ENCODE measurements at places on chromosomes 12 and 14.

GRCh38 chr12:75759842-75760572, 248.6 kb upstream of the KRR1 start:
- no peak for DNase-seq

GRCh38 chr12:66210840-66211239, 21.8 kb downstream of the IRAK3 start:
- no peak for DNase-seq

GRCh38 chr12:81992461-81992860, 233.3 kb upstream of the PPFIA2 start:
- DNase-seq: no peak

DNA sequence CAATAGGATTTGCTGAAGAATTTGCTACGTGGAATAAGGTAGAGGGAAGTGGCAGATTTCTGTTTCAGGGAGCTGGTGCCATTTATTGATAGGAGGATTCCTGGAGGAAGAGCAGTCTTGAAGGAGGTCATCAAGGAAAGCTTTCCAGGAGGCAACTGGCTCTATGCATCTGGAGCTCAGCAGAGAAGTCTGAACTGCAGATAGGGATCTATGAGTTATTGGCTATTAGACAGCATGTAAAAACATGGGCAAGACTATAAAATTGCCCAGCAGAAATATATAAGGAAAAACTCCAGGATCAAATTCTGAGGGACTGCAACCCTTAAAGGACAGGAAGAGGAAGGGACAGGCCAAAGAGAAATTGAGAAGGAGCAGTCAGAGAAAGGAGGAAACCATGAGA, 8.9 kb upstream of the RAP1B start:
- DNase-seq: no peak

DNA sequence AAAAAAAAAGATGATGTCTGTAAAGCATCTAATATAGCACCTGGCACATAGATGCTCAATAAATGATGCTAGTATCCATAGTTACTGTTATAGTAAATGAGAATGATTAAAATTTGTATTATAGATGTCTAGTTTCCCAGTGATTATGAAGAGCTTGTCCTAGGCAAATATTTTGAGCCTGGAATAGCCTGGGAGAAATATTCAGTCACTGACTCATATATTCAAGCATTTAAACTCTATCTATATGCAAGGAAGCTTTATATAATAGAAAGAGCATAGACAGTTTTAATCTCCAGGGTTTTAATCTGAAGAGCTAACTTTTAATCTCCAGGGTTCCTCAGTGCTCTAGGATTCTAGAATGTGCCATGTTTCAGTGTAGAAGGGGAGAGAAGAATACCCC, 91.5 kb upstream of the VASH1 start:
- no peak for DNase-seq

- no peak for DNase-seq
Measured at GRCh38 chr12:120960657-120961056, 17.7 kb upstream of the HNF1A start.

DNA sequence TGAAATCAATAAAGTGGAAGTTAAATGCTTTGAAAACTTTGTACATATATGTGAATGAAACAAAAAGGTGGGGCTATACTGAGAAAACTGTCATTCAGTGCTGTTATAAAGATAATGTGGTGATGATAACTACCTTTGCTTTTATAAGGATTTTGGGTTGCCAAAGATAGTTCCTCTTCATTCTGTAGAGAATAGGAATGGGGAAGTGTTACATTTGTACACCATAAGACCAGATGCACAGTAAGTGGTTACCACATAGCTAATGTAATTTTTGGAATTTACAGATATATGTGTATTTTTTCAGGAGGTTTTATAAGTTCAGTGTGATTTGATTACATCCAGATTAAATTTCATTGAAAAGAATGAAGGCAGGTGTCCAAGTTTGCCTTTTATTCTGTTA, 18.1 kb downstream of the RAB21 start:
- no peak for DNase-seq

DNA sequence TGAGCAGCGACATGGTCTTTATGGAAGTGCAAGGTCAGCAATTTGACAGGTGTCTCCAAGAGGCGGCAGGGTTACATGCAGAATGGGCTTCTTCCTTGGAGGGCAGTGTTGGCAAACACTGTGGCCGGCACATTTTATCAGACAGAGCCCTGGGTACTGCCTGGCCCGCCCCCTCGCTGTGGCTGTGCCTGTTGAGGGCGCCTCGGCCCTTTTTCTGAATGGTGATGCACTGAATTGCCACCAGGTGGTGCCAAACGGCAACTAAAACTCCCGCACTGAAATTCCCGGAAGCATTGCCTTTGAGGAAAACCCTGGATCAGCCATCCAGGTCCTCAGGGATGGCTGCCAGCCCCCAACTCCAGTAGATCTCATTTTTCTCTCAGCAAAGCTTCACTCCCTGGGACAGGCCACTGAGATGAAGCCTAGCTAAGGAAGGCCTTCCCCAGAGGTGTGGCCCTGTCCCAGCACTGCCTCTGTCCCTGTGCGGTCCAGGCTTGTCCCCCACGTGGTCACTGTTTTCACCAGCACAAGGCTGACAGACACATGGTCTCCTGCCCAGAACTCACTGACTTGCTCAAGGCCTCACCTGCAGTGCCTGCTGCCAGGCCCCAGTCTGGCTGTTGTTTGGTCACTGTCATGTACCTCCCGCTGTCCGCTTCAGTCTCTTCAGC, 73.6 kb downstream of the TESC start:
- peak; percentile 23 for DNase-seq

DNA sequence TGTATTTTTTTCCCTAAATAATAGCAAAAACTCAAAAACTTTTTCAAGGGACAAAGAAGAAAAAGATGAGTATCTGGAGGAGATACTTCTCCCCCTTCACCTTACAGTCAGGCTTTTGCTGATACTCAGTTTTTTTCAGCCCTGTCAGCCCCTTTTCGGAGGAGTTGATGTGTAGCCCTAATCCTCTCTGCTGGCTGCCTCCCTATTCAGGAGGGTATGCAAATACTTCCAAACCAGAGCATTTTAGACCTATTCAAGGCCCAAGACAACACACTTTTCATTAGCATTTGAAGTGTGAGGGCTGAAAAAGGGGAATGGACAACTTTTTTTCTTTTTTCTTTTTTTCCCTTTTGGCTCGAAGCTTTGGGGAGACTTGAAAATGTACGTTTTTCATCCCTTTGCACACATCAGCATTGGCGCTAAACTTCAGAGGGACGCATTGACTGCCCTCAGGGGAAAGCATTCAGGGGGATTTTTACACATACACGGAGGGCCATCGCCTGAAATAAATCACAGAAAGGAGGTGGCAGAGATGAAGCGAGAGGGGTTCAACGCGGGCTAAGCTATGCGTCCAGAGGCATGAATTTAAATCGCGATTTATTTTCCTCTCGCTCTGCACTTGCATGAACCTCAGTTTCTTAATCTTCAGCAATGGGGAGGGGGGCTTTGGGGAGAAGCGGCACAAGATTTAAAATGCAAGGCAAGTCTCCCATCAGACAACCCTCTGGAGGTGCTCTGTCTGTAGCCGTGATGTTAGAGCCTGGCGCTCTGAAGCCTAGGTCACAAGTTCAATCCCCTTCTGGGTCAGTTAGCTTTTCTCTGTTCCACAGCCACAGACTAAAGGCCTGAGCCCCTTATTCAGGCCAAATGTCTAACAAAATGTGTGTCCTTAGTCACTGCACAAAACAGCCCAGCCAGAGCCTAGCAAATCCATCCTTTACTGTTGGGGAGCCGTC, 86.3 kb downstream of the ASCL1 start:
- DNase-seq: no peak

GRCh38 chr14:29078810-29079522, 312.4 kb downstream of the FOXG1 start:
- DNase-seq: no peak

DNA sequence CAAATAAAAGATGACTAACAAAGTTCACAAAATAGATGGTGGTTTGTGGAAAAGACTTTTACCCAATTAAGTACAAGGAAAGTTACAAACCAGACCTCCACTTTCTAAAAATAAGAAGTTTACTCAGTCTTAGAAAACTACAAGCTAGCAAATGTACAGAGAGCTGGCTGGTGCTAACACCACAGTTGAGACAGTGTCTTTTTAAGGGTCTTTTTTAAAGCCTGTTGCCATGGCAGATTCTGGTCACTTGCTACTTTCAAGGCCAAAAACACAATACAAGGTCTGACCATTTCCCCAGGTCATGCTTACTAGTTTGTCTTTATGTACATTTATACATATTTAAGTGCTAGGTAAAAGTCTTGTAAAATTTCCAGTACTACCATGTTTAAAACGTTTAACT, 2.4 kb downstream of the BTG1 start:
- no peak for DNase-seq

DNA sequence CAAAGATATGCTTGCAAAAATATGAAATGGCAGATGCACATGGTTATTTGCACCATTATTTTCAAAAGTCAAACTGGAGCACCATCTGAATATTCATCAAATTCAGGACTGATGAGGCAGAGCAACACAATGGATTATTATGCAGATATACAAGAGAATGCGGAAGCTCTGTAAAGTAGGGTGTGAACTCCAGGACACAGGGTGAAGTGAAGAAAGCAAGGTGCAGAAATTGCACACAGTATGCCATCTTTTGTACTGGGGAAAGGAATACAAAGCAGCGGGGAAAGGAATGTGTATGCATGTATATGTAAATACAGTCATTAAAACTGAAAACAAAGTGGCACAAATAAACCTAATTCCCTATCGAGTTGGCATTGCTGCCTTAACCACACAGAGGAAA, 22.7 kb upstream of the CLEC4E start:
- DNase-seq: no peak

DNA sequence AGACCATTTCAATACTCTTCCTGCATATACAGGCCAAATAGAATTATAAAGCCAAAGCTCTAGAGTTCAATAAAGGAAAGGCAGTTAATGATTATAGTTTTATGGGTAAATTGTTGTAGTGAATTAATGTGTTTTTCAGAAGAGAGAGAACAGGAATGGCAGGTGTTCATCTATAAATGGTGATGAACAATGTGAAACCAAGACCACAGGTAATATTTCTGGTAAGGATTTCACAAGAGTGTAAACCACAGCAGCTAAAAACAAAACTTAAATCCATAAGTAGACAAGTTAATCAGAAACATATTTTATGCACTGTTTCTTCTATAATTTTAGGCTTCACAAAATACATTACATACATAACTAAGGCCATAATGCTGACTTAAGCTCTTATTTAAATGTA, 204.4 kb downstream of the SYT1 start:
- no peak for DNase-seq

DNA sequence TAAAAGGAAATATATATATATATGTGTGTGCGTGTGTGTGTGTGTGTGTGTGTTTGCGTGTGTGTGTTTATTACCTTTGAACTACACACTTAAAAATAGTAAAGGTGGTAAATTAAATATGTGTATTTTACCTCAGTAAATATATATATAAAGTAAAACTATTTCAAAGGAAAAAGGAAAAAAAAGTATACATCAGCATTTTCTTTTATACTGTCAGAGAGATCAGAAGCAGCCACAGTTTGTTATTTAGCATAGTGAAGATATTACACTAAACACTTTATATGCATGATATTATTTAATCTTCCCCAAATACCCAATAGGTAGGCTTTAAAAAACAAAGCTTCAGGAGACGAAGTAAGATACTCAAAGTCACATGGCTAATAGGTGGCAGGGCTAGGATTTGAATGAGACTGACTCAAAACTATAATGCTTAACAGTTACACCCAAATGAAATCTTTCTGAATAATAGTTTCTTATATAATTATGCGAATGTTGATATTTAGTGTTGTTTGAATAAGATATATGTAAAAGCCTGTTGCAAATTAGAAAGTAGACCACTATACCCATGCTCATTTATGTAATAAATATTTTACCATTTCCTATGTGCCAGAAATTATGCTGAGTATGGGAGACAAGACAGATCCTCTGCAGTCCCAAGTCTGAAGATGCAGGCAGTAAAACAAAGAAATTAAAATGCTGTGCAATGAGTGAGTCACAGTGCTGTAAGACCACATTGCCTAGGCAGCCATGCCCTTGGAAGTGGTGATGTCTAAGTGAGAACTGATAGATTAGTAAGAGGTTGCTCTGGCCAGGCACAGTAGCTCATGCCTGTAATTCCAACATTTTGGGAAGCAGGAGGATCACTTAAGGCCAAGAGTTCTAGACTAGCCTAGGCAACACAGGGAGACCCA, 66.1 kb downstream of the PDZRN4 start:
- DNase-seq: no peak

GRCh38 chr14:54782751-54783659, 119.6 kb downstream of the GCH1 start:
- peak; percentile 15 for DNase-seq

- no peak for DNase-seq
Measured at GRCh38 chr14:37708481-37708880, 113.1 kb downstream of the TTC6 start.

DNA sequence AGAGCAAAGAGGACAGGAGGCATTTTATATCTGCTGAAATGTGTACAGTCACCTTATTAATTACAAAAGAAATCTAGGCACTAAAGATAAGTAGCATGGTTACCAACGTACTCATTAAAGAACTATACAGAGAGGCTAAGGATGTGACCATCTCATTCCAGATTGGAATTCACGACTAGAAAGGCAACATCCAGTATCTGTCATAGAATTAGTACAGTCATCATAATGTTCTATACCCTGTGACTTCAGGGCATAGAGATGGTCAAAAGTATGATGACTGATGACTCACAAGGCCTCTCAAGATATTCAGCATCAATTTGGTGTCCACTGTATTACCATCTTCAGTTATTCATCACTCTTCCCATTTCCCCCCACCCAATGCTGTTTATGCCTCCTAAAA, 144.0 kb upstream of the PLEKHG7 start:
- no peak for DNase-seq
